Anterior cingulate cortex (tissue), 58 donors: ENCODE measurements at places on chromosomes 2 and 18.

- no peak for DNase-seq
These were observed 220.1 kb upstream of the NXPH2 start for GRCh38 chr2:139000131-139000785.

DNA sequence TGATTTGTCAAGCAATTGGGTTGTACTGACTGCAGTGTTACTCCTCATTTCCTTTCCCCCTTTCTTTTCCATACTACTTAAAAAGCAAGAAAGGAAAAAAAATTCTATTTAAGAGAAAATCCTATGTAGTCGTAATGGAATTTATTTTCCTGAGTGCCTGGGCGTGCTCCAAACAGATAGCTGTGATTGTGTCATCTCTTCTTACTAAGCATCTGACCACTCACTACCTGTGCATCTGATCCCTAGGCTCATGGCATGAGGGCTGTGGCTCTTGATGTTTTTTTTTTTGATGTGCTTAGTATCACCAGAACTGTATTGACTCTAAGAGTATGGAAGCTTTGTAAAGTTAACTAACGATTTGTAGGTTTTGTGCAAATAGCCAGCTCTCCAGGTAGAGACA is 19.0 kb downstream of the CRIM1 start:
- DNase-seq: no peak

GRCh38 chr18:22093731-22094357 is 75.5 kb upstream of the GATA6 start:
- no peak for DNase-seq

DNA sequence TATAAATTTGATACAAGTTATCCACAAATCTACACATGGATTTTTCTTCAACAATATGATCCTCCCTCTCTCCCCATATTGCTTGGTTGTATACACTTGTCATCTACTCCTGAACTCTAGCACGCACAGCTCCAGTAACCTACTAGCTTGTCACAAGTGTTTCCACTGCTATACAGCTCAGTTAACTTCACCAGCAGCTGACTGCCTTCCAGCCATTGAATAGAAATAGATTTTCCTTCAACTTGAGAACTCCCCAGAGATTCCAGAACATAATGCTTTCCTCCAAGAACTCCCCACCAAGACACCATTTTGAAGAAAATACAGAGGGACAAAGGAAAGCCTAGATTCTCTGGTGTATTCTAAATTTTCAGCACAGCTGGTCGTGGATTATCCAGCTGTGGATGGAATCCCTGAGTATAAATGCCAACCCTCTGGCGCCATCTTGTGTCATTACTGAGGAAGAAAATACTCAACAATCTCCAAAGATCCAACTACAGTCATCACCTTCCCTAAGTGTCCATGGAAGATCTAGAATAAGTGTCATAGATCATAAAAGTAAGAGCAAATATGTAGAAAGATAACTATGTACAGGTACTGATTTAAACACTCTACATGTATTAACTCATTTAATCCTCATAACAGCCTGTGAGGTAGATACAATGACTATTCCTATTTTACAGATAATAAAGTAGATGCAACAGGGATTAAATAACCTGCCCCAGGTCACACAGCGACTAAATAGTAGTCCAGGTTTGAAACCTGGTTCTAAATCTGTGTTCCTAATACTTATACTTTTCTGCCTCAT is 156.7 kb downstream of the ARHGAP28 start:
- DNase-seq: no peak

DNA sequence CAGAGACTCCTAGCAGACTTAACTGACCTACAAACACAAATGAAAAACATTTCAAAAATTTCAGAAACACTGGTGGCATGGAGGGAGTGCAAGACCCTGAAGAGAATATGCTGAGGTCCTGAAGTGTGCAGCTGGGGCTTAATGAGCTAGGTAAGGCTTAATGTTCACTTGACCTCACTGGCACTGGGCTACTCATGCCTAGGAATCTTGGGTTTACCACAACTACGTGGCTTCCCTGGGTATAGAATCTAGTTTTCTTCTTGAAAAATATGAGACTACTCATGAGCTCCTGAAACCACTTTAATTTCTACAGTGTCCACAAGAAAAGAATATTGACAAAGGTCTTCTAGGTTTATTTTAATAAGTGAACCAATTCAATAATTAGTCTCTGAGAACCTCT is 139.8 kb downstream of the HNMT start:
- no peak for DNase-seq

DNA sequence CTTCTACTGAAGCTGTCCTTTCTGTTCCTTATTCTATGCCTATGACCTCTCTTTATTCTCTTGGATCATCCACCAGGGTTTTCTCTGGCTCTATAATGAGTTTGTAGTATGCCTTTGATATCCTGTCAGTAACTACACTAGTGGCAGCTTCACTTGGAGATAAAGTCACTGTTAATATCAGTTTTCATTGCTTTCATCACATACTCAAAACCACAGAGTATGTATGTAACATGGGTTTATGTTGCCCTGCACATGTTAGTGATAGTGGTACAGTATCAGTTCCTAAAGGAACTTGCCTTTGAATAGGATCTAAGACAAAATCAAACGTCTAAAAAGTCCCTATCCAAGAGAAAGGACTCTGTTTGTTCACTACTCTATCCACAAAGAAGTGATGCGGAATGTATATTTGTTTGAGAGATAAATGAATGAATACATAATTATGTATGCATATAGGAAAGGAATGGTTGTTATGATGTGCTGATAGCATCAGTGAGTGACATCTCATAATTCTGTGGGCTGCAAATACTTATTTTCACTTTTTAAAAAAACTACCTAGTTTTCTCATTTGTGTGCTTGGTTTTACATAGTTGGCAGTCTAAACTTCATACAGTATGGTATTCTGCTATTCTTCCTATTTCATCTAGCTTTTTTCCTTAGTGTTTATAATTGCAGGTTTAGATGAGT is 45.1 kb downstream of the TET3 start:
- no peak for DNase-seq

- DNase-seq: no peak
These were observed 2.4 kb downstream of the SOCS6 start for GRCh38 chr18:70291295-70291574.

DNA sequence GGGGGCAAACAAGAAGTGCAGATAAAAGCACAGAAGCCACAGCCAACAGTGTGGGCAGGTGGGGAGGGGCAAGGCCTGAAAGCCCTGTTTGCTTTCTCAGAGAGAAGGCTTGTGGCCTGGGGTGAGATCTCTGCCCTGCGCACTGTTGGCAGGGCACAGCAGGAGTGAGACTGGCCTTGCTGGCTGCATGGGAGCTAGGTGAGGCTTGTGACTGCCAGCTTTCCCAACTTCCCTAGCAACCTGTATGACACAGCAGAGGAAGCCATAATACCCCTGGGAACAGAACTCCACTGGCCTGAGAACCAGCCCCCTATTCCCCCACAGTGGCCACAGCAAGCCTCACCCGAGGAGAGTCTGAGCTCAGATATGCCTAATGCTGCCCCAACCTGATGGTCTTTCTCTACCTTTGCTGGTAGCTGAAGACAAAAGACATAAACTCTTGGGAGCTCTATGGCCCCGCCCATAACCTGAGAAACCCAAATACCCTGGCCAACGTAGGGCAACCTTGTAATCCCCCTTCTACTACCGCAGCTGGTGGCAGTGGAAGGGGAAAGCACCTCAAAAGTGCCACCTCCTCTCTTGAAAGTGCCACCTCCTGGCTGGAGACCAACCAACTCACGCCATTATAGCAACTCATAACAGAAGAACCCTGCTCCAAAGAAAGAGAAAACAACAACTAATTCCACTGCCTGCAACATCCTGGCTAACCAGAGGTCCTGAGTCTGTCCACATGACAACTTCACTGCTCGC is 44.4 kb downstream of the LCT start:
- no peak for DNase-seq

GRCh38 chr18:58348517-58348916 is 280.4 kb downstream of the ALPK2 start:
- no peak for DNase-seq

DNA sequence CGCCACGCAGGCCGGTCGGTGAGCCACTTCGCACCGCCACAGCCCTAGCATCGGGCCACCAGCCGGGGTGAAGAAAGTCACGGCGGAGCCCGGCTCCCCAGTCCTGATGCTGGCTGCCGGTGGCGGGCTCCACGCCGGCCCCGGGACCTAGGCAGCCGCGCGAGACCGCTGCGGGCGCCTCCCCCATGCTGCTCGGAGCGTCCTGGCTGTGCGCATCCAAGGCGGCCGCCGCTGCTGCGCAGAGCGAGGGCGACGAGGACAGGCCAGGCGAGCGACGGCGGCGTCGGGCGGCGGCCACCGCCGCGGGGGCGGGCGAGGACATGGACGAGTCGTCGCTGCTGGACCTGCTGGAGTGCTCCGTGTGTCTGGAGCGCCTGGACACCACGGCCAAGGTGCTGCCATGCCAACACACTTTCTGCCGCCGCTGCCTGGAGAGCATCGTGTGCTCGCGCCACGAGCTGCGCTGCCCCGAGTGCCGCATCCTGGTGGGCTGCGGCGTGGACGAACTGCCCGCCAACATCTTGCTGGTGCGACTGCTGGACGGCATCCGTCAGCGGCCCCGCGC is 433 bp downstream of the SH3RF3 start:
- DNase-seq: no peak

DNA sequence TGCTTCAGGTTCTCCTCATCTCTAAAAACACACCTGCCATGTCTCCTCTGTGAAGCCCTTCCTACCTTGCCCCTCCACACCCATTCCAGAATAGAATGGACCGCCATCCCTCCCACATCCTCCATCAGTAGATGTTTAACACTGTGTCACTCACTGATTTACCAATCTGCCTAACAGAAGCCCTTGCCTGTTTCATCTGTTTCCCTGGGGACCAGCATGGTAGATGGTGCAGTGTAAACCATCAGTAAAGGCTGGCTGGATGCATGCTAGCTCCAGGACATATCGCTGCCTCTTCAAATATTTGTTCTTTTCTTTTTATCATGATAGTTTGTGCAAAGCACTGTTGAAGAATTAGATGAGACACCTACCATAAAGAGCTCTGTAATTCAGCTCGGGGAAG is 271.4 kb downstream of the PIEZO2 start:
- no peak for DNase-seq

DNA sequence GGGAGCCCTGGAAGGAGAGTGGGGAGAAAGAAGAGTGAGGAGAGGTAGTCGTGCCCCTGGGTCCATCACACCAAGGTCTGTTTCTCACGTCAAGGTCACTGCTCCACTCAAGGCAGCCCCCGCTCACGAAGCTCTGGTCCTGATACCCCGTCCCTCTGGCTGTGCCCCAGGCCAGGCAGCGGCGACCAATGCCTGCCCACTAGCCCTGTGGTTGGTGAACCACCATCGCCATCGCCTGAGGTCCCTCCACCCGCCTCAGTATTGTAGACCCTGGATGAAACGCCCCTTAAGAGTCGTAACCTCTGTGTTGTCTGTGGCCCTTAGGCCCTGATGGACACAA is 378.3 kb upstream of the MYT1L start:
- DNase-seq: no peak

- DNase-seq: no peak
These were observed 23.3 kb upstream of the NPAS2 start for GRCh38 chr2:100796499-100797100.
